ENCODE measurements at places on chromosomes 2 and 18. TPM values are rescaled to one million over a fixed set of nuclear protein-coding genes. Genes with fewer than 3 reads are reported as not detected.

APCDD1 gene
- 51.8 TPM for total RNA-seq

CABYR gene
- total RNA-seq, result 3.1 TPM

- DNase-seq, result no peak
- no peaks in the 10 kb centered on the region for H3K27me3 ChIP-seq
- H3K36me3 ChIP-seq, result no peaks in the 10 kb centered on the region
- no peak overlapping the region for H3K4me3 ChIP-seq
- no peak overlapping the region for H3K27ac ChIP-seq
- no peaks in the 10 kb centered on the region for H3K4me1 ChIP-seq
Measured at GRCh38 chr2:70399046-70399445, 97.2 kb upstream of the FAM136A start.

- H3K4me3 ChIP-seq, result no peak overlapping the region
- no peaks in the 10 kb centered on the region for H3K4me1 ChIP-seq
- H3K27ac ChIP-seq, result no peak overlapping the region
- no peaks in the 10 kb centered on the region for H3K36me3 ChIP-seq
Measured at GRCh38 chr2:80073134-80073561, 231.4 kb downstream of the LRRTM1 start.

- no peaks in the 10 kb centered on the region for H3K27me3 ChIP-seq
- H3K27ac ChIP-seq, result no peak overlapping the region
- H3K4me3 ChIP-seq, result no peak overlapping the region
- no peaks in the 10 kb centered on the region for H3K4me1 ChIP-seq
- no peak for DNase-seq
Measured at GRCh38 chr18:73355121-73355520, 487.3 kb upstream of the NETO1 start.

DNA sequence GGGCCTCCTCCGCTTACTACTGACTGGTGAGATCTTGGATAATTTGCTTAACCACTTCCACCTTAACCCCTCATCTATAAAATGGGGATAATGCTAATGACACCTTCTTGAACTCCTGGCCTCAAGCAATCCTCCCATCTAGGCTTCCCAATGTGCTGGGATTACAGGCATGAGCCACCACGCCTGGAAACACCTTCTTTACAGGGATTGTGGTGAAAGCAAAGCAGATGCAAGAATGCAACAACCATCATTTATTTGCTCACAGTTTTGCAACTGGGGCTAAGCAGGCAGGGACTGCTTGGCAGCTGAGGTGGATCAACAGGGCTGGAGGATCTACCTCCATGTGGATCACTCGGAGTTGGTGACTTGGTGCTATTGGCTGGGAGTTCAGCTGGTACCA is 76.2 kb upstream of the ZNF532 start:
- H3K4me3 ChIP-seq, result no peak overlapping the region
- H3K36me3 ChIP-seq, result no peaks in the 10 kb centered on the region
- H3K27ac ChIP-seq, result peak overlapping the region; percentile 54
- DNase-seq, result no peak
